CD4-positive, alpha-beta T cell (primary cell): ENCODE measurements at places on chromosomes 2 and 18.

- H3K27me3 ChIP-seq = no peaks in the 10 kb centered on the region
- no peak overlapping the region for H3K4me3 ChIP-seq
- DNase-seq = no peak
- peaks cover 26% of the 10 kb centered on the region for H3K4me1 ChIP-seq
- no peak overlapping the region for H3K27ac ChIP-seq
These were observed 127.7 kb upstream of the DLX2 start for GRCh38 chr2:172230332-172230888.

DNA sequence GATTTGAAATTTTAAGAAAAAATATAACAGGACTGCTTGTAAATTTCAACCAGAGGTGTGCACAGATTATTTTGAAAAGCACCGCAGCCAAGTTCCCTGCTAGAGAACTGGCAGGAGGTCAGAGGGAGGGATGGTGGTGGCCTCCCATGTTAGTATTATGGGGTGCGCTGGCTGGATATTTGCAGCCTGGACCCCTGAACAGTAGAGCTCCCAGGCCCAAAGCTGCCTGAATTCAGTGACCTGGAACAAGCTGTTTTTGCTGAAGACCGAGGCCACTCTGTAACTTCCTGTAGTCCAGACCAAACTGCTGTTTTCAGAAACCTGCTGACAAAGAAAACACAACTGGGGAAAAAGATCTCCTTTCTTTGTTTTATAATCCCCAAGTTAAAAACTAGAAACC, 314.3 kb downstream of the TNS1 start:
- no peaks in the 10 kb centered on the region for H3K4me1 ChIP-seq
- H3K4me3 ChIP-seq = no peak overlapping the region
- H3K27ac ChIP-seq = no peak overlapping the region
- H3K27me3 ChIP-seq = no peaks in the 10 kb centered on the region

- no peaks in the 10 kb centered on the region for H3K27me3 ChIP-seq
- no peak for DNase-seq
- no peak overlapping the region for H3K4me3 ChIP-seq
- no peaks in the 10 kb centered on the region for H3K36me3 ChIP-seq
These were observed 140.1 kb downstream of the EXOC6B start for GRCh38 chr2:72685638-72686213.

DNA sequence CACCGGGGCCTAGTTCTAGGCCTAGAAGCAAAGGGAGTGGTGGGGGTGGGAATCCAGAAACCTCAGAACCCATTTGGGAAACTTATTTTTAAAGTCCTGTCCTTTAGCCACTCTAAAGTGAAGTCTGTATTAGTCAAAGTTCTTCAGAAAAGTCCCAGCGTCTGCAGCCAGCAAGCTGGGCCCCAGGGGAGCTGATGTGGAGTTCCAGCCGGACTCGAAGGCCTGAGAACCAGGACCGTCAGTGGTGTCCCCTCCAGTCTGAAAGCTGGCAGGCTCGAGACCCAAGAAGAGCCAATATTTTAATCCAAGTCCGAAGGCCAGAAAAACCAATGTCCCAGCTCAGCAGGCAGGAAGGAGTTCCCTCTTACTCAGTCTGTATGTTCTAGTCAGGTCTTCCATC, 32.4 kb downstream of the ID2 start:
- H3K4me1 ChIP-seq = no peaks in the 10 kb centered on the region
- H3K4me3 ChIP-seq = no peak overlapping the region
- no peak overlapping the region for H3K27ac ChIP-seq
- H3K27me3 ChIP-seq = no peaks in the 10 kb centered on the region

GRCh38 chr2:240437861-240438809, 2.7 kb downstream of the GPC1 start:
- H3K4me1 ChIP-seq = peaks cover 25% of the 10 kb centered on the region
- H3K4me3 ChIP-seq = no peak overlapping the region
- H3K27me3 ChIP-seq = peaks cover 22% of the 10 kb centered on the region
- no peaks in the 10 kb centered on the region for H3K36me3 ChIP-seq

- no peaks in the 10 kb centered on the region for H3K36me3 ChIP-seq
- peak; percentile 29 for DNase-seq
- H3K4me3 ChIP-seq = no peak overlapping the region
- no peaks in the 10 kb centered on the region for H3K27me3 ChIP-seq
- peaks cover 21% of the 10 kb centered on the region for H3K4me1 ChIP-seq
These were observed 22.9 kb upstream of the LBH start for GRCh38 chr2:30208453-30208852.

- no peak overlapping the region for H3K4me3 ChIP-seq
- H3K27ac ChIP-seq = no peak overlapping the region
- no peaks in the 10 kb centered on the region for H3K36me3 ChIP-seq
- H3K27me3 ChIP-seq = no peaks in the 10 kb centered on the region
- H3K4me1 ChIP-seq = no peaks in the 10 kb centered on the region
These were observed 1393.8 kb downstream of the LRP1B start for GRCh38 chr2:140737006-140737405.

DNA sequence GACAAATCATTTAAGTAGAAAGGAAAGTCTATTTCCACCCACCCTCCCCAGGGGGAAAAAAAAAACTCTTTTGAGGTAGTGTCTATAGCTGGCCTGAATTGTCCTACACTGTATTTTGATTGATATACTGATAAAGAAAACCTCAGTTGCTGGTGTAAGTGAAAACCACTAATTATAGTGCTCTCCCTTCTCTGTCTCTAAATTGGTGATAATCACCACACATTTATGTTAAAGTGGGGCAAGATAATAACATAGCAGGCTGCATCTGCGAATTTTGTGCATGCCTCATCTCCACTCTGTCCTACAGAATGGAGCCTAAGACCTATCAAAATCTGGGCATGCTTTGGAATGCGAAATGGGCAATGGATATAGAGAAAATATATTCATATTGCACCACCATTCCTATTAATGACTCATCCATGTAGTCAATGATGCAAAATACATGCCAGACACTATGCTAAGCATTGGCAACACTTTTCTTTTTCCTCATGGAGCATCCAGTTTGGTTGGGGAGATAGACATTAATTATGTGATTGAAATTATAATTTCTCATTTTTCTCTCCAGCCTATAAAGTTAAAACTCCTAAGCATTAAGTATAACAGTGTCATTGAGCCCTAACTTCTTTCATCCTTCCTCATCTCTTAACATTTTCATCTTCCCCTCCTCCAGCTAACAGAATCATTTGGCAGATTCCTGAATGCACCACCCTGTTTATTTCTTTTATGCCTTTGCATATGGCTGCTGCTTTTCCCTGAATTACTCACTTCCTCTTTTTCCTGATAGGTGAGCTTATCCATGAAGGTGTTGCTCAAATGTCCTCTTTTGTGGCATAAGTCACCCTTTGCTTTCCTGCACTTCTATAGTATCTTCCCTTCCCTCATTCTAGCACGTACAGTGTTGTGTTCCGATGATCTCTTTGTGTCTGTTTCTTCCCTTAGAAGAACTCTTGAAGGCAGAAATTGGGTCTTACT, 58.2 kb downstream of the SLC9A2 start:
- H3K27ac ChIP-seq = no peak overlapping the region
- H3K4me1 ChIP-seq = no peaks in the 10 kb centered on the region
- H3K27me3 ChIP-seq = no peaks in the 10 kb centered on the region
- H3K4me3 ChIP-seq = no peak overlapping the region

- H3K4me1 ChIP-seq = no peaks in the 10 kb centered on the region
- no peak for DNase-seq
- no peak overlapping the region for H3K27ac ChIP-seq
These were observed 406.6 kb upstream of the MMADHC start for GRCh38 chr2:149994057-149994728.

- H3K27me3 ChIP-seq = no peaks in the 10 kb centered on the region
- DNase-seq = no peak
- no peaks in the 10 kb centered on the region for H3K36me3 ChIP-seq
- H3K4me3 ChIP-seq = no peak overlapping the region
These were observed 1111.9 kb upstream of the GYPC start for GRCh38 chr2:125543968-125544514.

GRCh38 chr2:28287256-28287915, 105.3 kb upstream of the FOSL2 start:
- no peak for DNase-seq
- H3K27me3 ChIP-seq = no peaks in the 10 kb centered on the region
- no peaks in the 10 kb centered on the region for H3K4me1 ChIP-seq

DNA sequence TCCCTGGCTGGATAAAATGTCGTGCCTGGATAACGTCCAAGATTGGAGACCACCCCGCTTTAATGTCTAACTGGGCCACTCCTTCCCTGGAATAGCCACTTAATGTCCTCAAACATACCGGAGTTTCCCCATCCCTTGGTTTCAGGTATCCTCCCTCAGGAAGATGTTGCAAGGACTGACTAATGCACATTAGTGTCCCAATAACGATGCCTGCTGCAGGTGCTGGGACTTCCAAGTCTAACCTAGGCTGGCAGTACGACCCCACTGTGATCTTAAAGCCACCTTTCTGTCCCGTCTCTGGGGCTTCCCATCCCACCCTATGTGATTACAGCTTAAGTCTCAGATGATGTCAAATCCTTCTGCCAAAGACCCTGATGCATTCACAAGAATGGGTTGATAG, 1.1 kb upstream of the ATP6V1C2 start:
- no peak overlapping the region for H3K27ac ChIP-seq
- DNase-seq = no peak
- H3K4me1 ChIP-seq = peaks cover 15% of the 10 kb centered on the region

DNA sequence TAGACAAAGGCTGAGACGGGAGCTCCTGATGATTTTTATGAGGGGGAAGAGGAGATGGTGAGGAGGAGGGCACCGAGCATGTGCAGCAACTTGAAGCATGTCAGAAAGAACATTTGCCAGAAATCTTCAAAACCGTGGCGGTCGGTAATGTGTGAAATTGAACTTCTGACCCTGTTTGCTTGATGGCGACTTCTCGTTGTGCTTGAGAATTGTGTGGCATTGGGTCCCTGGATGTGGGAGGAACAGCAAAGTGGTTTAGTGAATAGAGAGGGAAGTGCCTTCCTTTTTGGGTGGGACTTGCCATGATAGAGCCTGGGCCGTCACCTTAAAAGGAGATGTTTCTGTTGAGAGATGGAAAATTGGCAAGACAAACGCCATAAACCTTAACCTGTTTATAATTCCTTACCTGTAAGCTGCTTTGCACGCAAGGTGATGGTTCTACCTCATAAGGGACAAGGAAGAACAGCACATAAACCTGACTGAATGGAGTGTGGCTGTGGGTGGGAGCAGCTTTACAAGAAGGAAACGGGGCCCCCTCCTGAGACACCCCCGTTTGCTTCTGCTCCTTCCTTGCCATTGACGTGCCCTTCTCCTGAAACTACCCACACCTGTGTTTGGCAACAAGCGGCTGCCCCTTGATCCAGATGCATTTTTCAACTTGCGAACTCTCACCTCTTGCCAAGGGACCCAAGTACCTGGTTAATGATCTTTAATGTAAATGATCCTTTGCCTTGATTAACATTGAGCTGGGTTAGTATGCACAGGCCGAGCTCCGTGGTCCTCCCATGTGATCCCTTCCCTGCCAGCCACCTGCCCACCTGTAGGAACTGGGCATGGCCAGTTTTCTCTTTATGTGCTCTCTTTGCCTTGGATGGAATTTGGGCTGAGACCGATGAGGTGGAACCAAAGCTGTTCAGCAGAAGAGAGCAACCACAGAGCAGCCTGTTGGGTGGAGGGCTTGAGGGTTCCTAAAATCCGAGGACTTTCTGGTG, 153.2 kb downstream of the NEDD4L start:
- peaks cover 12% of the 10 kb centered on the region for H3K4me1 ChIP-seq
- H3K27me3 ChIP-seq = peaks cover 5% of the 10 kb centered on the region
- no peak for DNase-seq
- no peaks in the 10 kb centered on the region for H3K36me3 ChIP-seq
- H3K4me3 ChIP-seq = no peak overlapping the region
